ENCODE measurements at places on chromosomes 3 and 15.

DNA sequence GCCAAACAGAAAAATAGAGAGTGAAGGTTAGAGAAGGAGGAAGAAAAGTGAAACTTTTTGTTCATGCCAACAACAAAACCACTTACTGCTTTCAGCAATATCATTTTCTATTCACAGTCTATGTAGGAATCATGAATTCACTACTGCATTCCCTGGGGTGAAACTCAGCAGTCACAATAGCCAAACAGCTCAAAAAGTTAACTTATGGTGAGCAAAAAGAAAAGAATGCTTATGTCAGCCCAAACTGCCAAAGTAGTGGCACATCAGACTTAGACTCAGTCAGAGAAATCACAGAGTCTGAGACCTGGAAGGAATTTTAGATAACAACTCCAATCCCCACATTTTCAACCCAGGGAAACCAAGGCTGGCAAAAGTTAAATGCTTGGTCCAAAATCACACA, 238.7 kb upstream of the TMCO5A start:
- no peak for DNase-seq

- DNase-seq: no peak
These were observed 15.4 kb upstream of the RPL24 start for GRCh38 chr3:101701696-101702634.

GRCh38 chr3:71031181-71031580, 552.3 kb downstream of the FOXP1 start:
- DNase-seq: no peak

GRCh38 chr3:123075359-123075758, 8.5 kb downstream of the PDIA5 start:
- DNase-seq: no peak

Data from pancreas (tissue), 10 donors.